ENCODE measurements at places on chromosomes 7 and 10.

GRCh38 chr7:14271441-14271840 lies 282.0 kb upstream of the ETV1 start:
- DNase-seq: no peak

DNA sequence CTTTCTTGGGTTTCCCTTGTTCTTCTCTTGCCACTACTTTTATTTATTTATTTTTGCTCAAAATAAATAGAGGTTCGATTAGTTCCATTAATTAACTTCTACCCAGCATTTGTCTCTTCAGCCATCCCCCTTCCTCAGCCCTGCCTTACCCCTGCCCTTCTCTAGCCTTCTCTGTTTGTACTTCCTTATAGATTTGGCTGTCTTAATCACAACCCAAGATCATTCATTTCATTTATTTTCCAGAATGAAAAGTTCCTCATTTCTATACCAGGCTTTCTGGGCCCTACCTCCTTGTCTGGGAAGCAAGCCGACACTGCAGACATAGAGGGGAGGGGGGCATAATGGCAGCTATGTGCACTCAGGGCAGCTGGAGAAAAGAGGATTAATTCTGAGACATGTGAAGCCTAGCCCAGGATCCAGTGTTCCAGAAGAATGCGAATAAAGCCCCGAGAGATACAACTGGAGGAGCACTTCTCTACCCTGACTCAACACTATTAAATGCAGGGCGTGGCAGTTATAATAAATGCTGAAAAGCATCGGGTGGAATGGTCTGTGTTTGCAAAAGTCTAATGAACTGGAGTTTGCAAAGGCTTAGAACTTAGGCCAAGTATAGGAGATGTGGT lies 6.4 kb upstream of the PDCD4 start:
- no peak for DNase-seq

DNA sequence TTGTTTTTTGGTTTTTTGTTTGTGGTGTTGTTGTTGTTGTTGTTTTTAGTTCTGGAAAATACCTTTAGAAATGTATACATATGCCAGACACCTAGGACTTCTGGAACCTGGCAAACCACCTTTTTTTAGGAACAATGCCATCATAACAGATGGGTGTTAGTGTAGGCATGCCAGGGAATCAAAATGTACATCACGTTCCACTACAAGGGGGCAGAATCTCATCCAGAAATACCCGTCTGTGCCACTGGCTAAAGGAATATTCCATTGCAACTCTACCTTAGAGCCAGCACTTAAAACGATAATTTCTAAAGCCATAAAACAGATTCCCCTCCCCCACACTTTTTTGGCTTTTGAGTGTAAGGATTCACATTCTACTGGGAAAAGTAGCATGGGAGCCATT lies 239.8 kb downstream of the ETV1 start:
- no peak for DNase-seq

DNA sequence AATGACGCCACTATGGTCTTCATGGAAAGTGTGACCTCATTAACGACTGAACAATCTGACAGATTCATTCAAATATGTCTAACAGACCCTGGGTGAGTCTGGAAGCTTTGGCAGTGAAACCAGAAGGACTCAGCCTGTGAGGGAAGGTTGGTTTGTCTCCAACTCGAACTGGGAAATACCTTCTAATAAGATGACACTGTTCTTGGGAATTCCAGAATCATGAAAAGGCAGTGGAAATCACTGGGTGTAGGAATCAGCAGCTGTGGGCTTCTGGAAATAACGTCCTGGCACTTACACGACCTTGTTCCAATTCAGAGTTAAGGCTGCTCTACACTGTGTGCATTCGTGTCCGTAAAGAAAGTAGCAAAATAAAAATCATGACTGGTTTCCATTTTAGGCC lies 75.1 kb downstream of the DGKI start:
- no peak for DNase-seq

- DNase-seq: no peak
Measured at GRCh38 chr7:8435095-8435494, 1.7 kb downstream of the NXPH1 start.

GRCh38 chr7:104958371-104958865 lies 55.6 kb upstream of the KMT2E start:
- DNase-seq: no peak

GRCh38 chr7:95105627-95106026 lies 198.2 kb downstream of the PPP1R9A start:
- DNase-seq: no peak

DNA sequence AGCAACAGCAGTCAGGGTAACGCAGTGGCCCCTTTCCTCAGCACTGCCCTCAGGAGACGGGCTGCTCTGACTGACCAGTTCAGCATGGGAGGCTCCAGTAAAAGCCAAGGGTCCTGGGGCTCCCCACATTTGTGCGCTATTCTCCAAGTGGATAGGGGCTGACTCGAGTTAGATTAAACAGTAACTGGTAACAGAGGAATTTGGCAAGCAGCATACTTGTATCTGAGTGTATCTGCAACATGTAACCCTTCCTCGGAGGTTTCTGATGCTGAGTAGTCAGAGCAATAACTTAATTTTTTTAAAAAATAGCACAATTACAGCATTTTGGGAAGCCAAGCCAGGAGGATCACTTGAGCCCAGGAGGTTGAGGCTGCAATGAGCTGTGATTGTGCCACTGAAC lies 22.8 kb downstream of the SORBS1 start:
- no peak for DNase-seq

- no peak for DNase-seq
Measured at GRCh38 chr10:96017191-96017687, 26.1 kb upstream of the CCNJ start.

GRCh38 chr10:80068270-80068669 lies 10.2 kb upstream of the TMEM254 start:
- DNase-seq: no peak

- DNase-seq: no peak
Measured at GRCh38 chr7:111026343-111026742, 64.6 kb upstream of the LRRN3 start.

DNA sequence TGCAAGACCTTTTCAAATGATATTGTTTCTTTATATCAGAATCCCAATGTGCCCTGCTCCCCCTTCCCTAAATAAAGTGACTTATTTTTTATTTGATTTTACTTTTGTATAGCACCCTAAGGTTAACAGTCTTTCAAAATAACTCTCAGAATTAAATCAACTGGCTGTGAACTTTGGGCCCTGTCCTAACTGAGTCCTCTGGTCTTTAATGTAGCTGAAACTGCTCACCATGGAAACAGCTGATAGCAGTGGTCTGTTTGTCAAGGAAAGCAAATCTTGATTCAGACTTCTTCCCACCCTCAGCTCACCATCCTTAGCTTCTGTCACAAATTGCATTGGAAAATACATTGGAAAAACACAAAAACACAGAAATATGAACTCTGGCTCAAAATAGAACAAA lies 105.2 kb upstream of the PRPS1L1 start:
- DNase-seq: no peak

DNA sequence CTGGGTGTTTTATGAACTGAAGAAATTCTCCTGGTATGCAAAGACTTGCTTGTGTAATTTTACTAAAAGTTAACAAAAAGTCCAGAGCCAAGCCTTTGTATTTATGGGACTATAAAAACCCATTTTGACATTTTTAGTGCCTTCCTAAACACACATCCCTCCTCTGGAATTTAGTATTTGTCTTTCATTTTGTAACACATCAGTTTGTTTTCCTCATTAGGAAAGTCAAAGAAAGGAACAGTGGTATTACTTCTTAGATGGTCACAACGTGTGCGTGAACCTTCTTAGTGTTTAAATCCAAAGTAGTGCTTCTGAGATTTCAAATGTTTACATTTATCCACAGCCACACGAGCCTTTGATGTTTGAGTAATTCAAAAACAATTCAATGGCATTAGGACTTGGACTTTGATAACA lies 103.2 kb upstream of the TMEM106B start:
- no peak for DNase-seq

DNA sequence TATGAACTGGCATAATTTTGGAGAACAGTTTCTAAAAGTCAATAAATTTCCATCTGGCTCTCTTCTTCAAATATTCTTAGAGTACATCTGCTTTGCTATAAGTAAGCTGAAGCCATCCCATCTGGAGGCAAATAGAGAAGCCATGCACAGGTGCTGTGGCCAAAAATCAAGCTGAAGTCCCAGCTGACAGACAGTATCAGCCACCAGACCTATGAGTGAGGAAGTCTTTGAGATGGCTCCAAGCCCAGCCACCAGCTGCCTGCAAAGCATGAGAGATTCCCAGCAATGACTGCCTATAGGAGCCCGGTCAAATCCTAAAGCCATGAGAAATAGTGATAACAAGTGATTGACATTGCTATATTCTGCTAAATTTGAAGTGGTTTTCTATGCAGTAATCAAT lies 21.7 kb upstream of the PRSS58 start:
- DNase-seq: no peak

GRCh38 chr10:95896071-95896850 lies 11.5 kb upstream of the CC2D2B start:
- DNase-seq: no peak

DNA sequence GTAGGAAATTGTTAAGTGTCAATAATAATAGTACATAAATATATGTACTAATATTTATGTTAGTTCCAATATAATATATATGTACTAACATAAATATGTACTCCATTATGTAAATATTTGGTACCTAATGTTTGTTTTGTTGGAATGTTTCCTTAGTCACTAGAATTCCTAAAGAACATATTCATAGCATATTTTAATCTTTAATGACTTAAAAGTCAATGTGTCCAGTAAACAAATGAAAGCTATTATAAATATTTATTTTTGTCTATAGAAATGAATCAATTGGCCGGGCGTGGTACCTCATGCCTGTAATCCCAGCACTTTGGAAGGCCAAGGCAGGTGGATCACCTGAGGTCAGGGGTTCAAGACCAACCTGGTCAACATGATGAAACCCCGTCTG lies 153.6 kb downstream of the GPR158 start:
- no peak for DNase-seq

DNA sequence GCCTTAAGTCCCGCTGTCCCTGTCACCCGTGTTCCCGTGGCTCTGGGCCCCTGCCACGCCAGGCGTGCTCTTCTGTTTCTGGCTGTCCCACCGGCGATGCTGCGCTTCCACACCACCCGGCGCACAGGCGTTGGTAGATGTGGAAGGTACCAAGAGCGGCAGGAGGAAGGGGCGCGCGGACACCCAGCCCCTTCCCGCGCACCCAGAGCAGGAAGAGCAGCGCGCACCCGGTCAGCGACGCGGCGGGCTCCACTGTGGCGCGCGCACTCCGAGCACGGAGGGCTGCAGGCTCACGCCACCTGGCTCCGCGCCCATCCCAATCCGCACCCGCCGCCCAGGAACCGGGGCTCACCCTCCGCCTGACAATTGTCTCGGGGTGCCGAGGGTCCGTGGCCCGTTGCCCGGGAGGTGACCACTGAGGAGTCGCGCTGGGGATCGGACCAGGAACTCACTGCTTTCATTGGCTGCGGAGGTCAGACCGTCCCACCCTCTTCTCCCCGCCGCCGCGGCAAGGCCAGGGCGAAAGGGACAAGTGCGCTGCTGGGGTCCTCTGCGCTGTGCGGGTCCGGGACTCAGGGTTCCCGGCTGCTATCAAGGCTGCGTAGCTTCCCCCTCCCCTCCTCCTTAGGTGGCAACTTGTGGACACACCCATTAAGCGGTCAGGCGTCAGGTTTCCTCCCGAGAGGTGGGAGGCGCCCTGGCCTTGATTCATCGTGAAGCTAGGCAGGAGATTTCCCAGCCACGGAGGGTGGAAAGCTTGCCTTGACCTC lies 121.6 kb upstream of the ZNF92 start:
- DNase-seq: peak; percentile 58

DNA sequence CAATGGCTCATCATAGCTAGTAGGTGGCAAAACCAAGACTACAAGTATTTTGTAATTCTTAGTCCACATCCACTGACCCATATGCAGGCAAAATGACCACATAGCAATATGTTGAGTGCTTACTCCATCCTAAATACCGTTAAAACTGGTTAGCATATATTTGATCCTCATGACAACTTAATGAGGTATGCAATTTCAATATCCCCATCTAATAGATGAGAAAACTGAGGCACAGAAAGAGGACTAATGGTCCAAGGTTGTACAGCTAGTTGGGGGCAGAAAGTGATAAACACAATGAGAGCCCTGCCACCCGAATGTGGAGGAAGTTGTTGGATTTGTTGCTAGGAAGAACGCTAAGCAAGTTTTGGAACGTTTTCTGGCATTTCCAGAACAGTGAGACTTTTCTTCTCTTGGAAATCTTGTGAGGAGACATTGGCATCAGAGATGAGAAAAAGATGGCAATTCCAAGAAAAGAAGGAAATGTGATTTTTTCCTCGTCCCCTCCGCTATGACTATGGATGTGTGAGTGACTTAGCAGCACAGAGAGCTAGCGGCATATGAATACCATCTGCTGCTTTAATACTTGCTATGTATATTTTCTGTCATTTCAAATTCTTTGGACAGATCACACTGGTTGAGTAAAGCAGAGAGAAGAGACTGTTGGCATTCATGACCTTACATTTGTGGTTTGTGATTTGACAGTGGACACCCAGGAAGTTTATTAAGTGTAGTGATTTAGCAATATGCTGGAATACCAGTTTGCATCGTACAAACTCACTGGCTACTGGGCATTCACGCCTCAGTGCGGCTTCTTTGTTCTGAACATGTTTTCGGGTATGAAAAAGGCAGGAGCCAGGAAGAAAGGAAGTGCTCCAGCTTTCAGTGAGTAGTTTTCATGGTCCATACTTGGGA lies 51.5 kb downstream of the NRCAM start:
- DNase-seq: no peak

GRCh38 chr7:34401776-34402175 lies 256.2 kb upstream of the NPSR1 start:
- no peak for DNase-seq

- no peak for DNase-seq
Measured at GRCh38 chr7:135602304-135602703, 44.6 kb downstream of the NUP205 start.

DNA sequence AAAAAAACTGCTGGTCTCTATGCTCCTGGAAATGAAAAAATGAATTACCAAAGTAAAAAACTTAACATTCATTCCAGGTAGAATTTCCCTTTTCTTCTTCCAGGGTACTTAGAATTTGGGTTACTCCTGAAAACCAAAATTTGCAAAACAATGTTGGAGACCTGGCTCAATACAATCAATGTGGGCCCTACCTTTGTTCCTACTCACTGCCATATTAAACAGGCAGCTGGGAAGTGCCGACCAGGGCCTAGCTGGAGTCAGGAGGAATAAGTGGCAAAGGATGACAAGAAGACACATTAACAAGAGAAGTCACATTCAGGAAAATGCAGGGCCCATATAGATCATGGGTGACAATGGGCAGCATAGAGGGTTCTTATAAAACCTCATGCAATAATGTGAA lies 6.4 kb upstream of the AGK start:
- DNase-seq: no peak

DNA sequence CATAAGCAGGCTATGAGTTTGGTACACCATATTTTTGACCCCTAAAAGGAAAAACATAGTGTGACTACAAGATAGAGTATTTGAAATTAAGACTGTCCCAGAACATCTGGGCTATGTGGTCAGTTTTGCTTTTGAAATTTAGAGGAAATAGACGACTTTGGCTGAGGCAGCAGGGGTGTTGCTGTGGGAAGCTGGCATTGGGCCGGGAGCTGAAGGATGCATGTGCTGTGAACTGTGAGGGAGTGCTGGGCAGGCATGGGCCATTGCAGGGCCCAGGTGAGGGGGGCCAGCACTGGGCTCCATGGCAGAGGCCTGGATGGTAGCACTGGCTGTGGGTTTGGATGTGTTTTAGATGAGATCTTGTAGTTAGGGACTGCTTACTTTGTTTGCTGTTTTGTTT lies 168.3 kb downstream of the BMPER start:
- no peak for DNase-seq

- no peak for DNase-seq
Measured at GRCh38 chr7:40418983-40419382, 284.2 kb downstream of the SUGCT start.

GRCh38 chr10:98255146-98255877 lies 12.7 kb downstream of the LOXL4 start:
- no peak for DNase-seq
